ENCODE measurements at places on chromosomes 16 and 17.
A peak's percentile ranks its signal among the peaks of the same experiment; 100 is the strongest.

DNA sequence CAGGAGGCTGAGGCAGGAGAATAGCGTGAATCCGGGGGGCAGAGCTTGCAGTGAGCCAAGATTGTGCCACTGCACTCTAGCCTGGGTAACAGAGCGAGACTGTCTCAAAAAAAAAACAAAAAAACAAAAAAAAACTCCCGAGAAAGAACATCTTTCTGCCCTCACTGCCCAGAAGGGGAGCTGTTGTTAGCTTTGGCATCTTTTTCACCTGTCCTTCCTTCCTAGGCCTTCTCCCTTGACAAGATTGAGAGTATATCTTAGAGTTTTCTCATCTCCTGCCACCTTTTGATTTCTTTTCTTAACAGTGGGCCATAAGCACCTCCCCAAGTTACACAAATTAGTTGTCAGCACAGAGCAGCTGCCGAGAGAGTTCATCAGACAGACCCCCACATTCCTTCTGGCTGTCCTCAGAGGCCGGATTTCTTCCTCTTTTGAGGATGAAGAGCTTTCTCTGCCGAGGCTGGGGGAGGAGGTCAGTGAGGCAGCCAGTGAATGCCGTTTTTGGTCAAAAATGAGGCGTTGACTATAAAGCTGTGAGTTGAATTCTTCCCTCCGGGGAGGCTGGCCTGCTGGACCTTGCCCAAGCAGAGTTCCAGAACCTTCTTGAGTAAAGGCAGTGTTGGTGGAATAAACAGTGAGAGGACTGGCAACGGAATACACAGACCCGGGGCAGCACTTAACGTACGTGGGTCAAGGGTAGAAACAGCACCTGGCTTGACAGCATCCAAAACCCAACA, 127.0 kb downstream of the ABCC6 start:
- DNase-seq, result peak; percentile 63

GRCh38 chr16:69382421-69382820, 3.4 kb downstream of the TERF2 start:
- no peak for DNase-seq

DNA sequence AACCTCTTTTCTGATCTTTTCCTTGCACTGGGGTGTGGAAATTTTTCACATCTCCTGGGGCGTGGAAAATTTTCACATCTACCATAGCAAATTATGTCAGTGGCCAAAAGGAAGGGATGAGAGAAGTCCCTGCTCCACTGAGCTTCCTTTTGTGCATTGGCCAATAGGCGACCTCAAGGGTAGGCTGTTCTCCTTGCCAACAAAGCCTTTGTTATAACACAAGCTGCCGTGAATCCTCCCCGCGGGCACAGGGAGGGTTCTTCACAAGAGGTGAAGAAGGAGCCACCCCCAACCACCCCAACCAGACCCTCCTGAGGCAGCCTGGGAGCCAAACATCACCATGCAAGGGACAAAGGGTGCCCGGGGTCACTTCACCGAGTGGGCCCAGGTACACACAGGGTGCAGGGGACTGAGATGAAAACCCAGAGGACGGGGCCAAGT, 6.5 kb downstream of the SLC5A11 start:
- DNase-seq, result no peak

GRCh38 chr16:880471-881171, 80.1 kb upstream of the GNG13 start:
- DNase-seq, result no peak

GRCh38 chr17:35345926-35346771, 27.3 kb downstream of the SLFN11 start:
- DNase-seq, result peak; percentile 64

DNA sequence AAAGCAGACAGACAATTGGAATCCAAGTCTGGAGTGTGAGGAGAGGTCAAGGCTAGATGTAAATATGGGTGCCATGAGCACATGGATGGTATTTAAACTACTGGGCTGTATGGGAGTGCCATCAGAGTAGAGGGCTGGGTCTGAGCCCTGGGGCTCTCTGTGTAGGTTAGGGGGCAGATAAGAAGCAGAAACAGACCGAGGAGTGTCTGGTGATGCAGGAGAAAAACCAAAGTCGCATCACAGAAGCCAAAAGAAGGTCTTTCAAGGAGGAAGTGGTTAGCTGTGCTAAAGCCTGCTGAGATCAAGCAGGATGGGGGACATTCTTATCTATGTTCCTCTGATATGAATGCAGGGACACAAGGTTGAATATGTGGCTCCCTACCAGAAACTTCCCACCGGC, 1.9 kb downstream of the TSEN54 start:
- no peak for DNase-seq

- no peak for DNase-seq
Observed at GRCh38 chr17:50458701-50459676, 9.7 kb downstream of the CHAD start.

DNA sequence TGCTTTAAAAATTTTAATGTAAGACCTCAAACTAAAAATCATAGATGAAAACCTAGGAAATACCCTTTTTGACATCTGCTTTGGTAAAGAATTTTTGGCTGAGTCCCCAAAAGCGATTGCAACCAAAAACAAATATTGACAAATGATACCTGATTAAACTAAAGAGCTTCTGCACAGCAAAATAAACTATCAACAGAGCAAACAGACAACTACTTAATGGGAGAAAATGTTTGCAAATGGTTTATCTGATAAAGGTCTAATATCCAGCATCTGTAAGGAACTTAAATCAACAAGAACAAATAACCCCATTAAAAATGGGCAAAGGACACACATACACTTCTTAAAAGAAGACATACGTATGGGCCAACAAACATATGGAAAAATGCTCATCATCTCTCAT, 242.5 kb downstream of the BCAS3 start:
- DNase-seq, result no peak

DNA sequence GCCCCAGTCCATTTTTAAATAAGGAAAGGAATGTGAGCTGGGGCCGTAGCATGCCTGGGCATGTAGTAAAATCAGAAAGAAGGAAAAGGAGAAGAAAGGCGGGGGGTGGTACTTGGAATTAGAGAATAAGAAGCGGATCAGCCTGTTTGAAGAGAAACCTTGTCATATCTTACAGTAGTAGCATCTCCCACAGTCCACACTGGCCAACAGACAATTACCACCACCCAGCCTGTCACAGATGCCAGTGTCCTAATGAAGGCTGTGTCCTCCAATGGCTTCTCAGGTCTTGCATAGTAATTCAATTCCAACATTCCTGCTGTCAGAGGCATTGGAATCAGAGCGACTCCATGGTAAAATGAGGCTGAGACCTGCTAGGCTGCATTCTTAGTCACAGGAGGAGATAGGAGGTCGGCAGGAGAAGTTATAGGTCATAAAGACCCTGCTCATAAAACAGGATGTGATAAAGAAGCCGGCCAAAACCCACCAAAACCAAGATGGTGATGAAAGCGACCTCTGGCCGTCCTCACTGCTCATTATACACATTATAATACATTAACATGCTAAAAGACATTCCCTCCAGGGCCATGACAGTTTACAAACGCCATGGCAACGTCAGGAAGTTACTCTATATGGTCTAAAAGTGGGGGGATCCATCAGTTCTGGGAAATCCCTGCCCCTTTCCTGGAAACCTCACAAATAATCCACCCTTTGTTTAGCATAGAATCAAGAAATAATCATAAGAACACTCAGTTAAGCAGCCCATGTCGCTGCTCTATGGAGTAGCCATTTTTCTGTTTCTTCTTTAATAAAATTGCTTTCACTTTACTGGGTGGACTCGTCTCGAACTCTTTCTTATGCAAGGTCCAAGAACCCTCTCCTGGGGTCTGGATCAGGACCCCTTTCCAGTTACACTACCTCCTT, 9.6 kb upstream of the AKAP10 start:
- no peak for DNase-seq

DNA sequence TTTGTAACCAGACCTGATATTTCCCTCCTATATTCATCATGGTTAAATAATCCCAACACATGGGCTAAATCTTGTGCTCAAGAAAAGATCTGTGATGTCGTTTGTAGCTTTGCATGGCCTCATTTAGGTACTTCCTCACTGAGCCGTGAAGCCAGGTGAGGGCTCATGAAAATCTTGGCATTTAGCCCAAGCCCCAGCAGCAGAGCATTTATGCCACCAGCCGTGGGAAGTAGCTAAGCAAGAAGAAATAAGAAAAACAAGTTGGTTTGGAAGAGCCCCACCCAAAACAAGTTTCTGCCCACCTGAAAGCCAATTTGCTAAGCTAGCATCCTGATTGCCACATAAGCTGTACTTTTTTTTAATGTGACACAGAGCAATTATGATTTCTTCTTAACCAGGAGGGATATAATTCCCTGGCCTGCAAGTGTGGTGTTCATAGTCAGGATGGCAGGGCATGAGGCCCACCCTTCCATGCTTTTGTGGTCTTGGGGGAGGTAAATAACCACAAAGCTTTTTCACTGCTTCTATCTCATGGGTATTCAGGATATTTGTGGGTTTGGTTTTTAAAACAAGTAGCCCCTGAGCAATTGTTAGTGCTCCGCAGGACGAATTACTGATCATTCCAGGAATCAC, 10.5 kb downstream of the TMIGD1 start:
- no peak for DNase-seq

- DNase-seq, result no peak
Observed at GRCh38 chr16:27398894-27399853, 2.8 kb upstream of the IL21R start.

- no peak for DNase-seq
Observed at GRCh38 chr17:57309479-57309878, 53.2 kb downstream of the MSI2 start.

GRCh38 chr17:66655861-66656260, 179.1 kb upstream of the CACNG5 start:
- DNase-seq, result no peak

DNA sequence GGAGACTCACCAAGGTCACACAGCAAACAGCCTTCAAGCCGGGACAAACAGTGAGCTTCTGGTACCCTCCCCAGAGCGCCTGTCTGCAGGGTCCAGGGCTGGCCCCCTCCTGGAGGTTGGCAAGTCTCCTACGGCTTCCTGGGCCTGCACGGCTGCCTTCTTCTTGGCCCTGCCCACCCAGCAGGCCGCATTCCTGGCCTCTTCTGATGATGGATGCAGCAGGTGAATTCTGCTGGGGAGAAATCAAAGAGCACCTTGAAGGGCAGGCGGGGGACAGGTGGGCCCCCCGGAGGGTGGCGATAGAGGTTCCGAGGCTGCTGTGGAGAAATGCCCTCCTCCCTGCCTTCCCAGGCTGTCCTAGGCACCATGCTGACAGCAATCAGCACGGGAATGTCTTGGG, 3.8 kb upstream of the NOS2 start:
- DNase-seq, result no peak

DNA sequence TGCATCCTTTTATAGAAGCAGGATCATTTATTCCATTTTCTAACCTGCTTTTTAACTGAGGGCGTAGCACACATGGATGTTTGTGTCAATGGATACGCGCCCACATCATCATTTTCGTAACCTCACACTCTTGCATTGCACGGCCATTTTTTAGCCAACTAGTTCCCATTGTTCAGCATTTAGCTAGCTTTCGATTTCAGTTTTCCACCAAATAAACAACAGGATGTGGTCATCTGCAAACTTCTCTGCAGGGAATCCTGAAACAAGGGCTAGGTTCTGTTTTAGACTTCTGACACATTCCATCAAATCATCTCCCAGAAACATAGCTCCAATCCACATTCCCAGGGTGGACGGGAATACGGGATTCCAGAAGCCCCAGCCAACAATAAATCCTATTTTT, 6.4 kb downstream of the CYB561 start:
- DNase-seq, result no peak

GRCh38 chr16:31063843-31064611, 10.0 kb downstream of the ZNF668 start:
- no peak for DNase-seq

DNA sequence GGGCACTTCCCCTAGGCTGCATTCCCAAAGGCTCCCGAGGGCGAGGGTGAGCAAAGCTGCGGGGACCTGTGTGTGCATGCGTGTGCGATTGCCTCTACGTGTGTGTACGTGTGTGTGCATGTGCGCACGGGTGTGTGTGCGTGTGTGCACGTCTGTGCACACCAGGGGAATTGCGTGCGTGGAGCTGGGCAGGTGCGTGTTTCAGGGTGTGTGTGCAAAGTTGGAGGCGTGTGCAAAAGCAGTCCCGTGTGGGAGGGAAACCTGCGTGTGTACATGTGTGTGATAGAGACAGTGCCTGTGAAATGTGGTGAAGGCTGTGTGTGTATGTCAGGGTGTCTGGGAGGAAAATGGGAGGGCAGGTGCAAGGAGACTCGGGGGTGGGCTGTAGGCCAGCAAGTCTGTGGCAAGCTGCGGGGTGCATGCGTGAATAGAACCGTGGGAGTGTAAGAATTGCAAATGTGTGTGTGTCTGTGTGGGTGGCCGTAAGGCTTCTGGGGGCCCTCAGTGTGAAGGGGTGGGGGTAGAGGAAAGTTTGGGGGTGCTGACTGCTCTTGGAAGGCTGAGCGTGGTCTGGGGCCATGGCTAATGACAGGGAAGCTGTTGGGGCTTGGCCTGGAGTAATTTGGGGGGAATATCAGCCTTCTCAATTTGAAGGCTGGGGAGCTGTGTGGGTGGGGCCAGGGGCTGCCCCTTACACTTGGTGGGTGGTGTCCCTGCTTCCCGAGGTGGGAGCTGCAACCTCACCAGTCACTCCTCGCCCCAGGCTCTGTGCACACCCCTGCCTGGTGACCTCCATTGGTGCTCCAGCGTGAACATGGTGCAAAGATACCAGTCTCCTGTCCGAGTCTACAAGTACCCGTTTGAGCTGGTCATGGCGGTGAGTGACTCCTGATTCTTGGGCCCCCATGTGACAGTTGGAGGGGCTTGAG, 644 bp downstream of the SEC14L5 start:
- DNase-seq, result no peak

GRCh38 chr16:11801481-11802021, 4.5 kb upstream of the ZC3H7A start:
- DNase-seq, result no peak

GRCh38 chr17:21689604-21690003, 2.7 kb upstream of the KCNJ18 start:
- peak; percentile 47 for DNase-seq

DNA sequence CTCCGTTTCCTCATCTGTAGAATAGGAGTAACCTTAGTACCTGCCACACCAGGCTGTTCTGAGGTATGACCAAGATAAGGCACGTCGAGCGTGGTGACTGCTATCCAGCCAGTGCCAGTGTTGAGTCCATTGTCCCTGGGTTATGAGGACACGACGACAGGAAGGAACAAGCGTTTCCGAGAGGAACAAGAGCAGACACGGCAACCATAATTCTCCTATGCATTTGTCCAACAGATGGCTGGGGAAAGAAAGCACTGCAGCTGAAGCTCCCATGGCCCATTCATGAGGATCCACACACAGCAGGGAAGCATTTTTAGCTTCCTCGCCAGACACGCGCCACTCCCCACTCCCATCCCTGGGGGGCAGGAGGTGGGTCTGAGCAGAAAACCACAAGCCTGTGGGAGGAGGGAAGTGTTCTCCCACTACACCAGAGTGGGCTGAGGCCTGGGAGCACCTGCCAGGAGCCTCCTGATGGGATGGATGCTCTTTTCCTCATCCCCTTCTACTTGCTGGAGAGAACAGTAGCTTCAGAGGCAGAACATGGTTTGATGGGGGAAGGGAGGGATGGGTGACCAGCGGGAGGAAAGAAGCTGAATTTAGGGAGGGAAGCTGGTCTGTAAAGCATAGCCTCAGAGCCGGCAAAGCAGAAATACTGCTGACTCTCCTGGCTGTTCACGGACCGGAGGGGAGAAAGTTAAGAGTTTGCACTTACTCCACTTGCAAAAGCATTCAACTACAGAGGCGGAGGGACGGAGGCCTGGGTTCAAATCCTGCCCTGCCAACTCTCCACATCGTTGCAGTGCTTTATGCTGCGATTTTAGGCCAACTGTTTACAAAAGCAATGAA, 2.7 kb downstream of the COTL1 start:
- no peak for DNase-seq

GRCh38 chr17:28112606-28113005, 70.1 kb downstream of the NLK start:
- DNase-seq, result no peak

GRCh38 chr17:46044286-46044928, 45.4 kb downstream of the STH start:
- peak; percentile 74 for DNase-seq

All from ovary (tissue), 10 donors.